ENCODE measurements at places on chromosomes 7 and 10.

GRCh38 chr7:121832347-121832746 is 40.6 kb upstream of the PTPRZ1 start:
- DNase-seq, result no peak

GRCh38 chr10:105042906-105043552 is 401.9 kb downstream of the SORCS3 start:
- no peak for DNase-seq

DNA sequence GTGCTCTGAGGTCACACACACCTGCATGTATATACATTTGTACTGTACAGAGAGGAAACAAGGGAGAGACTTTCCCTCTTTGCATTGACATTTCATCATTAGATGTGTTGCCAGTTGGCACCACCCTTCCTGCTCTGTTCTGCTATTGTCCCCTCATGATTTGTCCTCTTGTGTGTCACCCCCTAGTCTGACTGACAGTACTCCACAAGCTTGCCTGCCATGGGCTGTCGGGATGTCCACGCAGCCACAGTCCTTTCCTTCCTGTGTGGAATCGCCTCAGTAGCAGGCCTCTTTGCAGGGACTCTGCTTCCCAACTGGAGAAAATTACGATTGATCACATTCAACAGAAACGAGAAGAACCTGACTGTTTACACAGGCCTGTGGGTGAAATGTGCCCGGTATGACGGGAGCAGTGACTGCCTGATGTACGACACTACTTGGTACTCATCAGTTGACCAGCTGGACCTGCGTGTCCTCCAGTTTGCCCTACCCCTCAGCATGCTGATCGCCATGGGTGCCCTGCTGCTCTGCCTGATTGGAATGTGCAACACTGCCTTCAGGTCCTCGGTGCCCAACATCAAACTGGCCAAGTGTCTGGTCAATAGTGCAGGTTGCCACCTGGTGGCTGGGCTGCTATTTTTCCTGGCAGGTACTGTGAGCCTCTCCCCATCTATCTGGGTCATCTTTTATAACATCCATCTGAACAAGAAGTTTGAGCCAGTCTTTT is 9.4 kb downstream of the CLDN12 start:
- no peak for DNase-seq

GRCh38 chr10:88538048-88538447 is 45.1 kb downstream of the RNLS start:
- DNase-seq, result no peak

- no peak for DNase-seq
Measured at GRCh38 chr10:79112881-79113431, 44.2 kb downstream of the ZMIZ1 start.

DNA sequence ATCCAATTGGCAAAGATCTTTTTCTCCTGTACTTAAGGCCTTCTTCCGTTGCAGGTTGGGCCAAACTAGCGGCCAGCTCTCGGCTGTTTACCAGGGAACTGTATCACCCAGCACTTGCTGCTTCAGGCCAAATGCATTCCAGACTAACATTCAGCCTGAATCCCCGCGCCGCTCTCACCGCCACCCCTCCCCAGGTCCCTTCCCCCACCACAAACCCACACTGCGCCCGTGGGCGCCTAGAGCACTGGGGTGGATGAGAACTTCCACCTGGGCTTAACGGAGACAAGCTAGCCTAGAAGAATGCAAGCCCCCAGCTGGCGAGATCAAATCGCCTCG is 676 bp downstream of the TCAF1 start:
- no peak for DNase-seq

DNA sequence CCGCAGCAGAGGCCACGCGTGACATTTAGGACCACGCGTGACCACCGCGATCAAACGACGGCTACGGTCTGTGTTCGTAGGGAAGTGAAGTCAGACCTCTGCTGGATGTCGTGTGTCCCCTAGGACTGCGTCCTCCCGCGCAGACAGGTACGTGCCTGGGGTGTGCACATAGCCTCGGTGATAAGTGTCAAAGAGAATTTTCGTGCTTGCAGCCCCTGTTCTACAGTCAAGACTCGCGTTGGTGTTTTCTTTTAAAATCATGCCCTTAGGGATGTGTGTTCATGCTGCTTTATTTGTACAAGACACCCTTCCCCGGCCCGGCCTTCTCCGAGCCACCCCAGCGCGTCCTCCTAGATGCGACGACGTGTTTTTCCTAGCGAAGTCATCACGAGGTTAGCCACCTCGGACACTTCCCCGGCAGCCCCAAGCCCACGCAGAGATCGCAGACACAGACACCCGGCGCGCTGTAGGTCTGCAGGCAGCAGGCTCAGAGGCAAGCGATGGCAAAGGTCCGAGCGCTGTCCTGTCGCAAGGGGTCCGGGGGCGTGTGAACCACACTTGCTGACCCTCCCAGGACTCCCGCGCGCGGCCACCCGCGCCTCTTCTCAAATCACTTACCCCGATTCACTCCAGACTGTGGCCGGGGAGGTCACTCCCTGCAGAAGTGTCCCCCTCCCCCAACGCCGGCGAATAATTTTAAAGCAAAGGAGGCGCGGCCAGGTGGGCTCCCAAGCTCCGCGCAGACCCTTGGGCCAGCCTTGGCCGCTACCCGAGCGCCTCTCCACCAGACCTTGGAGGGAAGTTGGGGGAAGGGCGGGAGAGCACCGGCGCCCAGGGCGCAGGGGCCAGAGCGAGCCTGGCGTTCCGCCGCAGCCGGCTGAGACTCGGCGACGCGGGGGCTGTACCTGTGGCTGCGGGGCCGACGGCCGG is 552 bp downstream of the MKX start:
- no peak for DNase-seq

DNA sequence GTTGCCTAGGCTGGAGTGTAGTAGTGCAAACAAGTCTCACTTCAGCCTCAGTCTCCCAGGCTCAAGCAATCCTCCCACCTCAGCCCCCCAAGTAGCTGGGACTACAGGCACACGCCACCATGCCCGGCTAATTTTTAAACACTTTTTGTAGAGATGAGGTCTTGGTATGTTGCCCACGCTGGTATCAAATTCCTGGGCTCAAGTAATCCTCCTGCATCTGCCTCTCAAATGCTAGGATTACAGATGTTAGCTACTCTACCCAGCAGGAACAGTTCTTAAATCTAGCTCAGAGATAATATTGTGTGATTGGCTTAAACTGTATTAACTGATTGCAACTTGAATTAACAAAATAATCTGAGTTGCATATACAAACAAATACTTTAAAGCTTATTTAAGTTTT is 82.9 kb downstream of the CDK14 start:
- no peak for DNase-seq

DNA sequence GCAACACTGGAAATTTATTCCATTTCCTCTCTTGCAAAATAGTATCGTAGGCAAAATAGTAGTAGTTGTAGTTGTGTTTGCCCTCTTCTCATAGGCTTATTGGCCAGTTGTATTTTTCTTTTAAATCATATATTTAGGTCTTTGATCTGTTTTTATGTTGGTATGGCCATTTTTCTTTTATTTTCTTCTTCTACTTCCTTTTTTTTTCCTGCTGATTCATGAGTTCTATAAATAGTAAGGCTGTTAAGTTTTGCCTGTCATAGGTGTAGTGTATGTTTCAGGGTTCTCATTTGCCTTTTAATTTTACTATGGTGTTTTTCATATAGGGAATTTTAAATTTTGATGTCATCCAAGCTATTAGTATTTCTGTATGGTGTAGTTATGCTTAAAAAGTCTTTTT is 25.4 kb upstream of the MRC1 start:
- no peak for DNase-seq

DNA sequence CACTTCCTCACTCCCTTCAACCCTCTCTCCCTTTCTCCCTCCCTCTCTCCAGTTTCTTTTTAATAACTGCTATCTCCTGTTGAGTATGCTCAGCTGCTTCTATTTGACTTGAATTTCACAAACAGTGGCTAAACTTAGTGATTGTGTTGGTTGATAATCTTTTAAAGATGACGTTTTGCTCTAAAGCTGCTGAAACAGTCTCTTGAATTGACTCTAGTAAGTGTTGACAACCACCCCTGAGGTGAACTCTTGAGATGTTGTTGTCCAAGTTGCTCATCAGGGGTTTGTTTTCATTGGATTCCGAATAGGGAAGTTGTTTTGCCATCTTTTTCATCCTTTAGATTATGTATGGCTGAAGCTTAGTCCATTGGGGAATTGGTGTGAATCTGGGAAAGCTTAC is 176.2 kb downstream of the TWIST1 start:
- no peak for DNase-seq

- DNase-seq, result no peak
Measured at GRCh38 chr10:86649471-86650150, 4.7 kb upstream of the OPN4 start.
